Renal pelvis (tissue), 12 donors: ENCODE measurements at places on chromosomes 1 and 21.

DNA sequence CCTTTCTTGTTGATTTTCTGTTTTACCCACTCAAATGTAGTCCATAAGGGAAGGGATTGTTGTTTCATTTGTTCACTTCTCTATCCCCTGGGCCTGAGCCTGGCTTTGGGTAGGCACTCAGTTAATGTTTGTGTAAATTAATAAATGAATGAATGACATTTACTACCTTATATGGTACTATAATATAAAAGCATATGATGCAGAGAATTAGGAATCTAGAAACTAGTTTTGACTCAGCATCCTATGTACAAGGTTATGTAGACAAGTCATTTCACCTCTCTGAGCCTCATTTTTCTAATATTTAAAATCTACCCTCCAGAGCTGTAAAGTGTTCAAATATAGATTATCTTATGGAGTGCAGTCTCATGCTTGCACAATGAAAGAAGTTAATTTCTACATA lies 68.9 kb upstream of the S1PR1 start:
- DNase-seq, result no peak

- no peak for DNase-seq
Measured at GRCh38 chr1:181057079-181057478, 23.3 kb downstream of the MR1 start.

DNA sequence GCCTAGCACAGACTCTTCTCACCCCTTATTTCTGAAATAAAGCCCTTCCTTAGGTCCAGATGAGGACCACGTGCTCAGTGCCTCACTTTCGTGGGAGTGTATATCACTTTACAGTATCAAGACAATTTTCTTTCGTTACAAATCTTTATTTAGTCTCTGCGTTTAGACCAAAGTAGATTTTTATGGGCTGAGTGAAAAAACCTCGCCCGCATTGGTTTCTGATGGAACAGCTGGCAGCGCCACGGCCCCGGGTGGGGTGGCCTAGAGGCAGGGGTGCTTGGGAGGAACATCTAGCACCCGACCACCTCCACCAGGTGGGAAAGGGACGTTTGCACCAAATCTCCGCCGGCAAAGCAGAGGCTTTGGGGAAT lies 7.6 kb downstream of the SIM2 start:
- DNase-seq, result no peak

DNA sequence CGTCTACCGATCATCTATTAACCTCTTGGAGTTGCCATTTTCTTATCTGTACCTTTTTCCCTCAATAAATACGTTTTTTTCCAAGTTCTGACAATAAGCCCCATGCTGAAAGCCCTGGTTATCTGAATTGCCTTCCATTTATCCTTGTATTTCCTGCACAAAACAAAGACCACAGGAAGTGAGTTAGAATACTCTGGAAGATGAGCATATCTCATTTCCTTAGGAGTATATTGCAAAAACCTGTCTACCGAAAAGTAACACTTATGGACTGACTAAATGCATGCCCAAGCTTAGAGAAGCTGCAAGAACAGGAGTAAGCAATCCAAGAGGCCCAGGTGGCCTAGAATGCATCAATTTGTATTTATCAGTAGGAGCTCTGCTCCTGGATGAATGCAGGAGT lies 39.9 kb downstream of the DIRAS3 start:
- no peak for DNase-seq

DNA sequence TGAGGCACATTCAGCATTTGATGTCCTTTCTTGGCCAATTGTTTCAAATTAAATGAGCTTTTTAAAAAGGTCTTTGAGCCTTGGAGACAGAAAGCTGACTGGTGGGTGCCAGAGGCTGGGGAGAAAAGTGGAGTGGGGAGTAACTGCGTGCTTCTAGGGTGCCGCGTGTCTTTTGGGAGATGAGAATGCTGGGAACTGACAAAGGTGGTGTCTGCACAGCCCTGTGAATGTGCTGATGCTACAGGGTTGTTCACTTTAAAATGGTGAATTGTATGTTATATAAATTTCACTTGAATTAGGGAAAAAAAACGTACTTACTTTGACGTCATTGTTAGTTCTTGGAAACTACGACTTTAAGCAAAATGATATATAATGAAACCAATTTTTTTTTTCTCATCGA lies 8.1 kb upstream of the TFF1 start:
- no peak for DNase-seq

DNA sequence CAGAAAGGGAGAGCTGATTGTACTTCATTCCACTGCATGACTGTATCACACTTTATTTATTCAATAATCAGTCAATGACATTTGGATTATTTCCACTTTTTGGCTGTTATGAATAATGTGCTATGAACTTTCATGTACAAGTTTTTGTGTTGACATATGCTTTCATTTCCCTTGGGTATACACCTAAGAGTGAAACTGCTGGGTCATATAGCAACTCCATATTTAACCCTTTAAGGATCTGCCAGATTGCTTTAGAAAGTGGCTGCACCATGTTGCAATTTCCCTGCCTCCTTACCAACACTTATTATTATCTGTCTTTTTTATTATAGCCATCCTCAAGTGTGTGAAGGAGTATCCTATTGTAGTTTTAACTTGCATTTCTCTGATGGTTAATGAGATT lies 108.8 kb upstream of the KCNK1 start:
- DNase-seq, result no peak

- no peak for DNase-seq
Measured at GRCh38 chr1:114152089-114152507, 1.6 kb downstream of the SYT6 start.

GRCh38 chr1:234776876-234777855 lies 167.2 kb upstream of the IRF2BP2 start:
- no peak for DNase-seq

GRCh38 chr21:35288238-35288637 lies 239.1 kb upstream of the RUNX1 start:
- no peak for DNase-seq

- DNase-seq, result no peak
Measured at GRCh38 chr1:21932127-21932526, 5.0 kb downstream of the HSPG2 start.

DNA sequence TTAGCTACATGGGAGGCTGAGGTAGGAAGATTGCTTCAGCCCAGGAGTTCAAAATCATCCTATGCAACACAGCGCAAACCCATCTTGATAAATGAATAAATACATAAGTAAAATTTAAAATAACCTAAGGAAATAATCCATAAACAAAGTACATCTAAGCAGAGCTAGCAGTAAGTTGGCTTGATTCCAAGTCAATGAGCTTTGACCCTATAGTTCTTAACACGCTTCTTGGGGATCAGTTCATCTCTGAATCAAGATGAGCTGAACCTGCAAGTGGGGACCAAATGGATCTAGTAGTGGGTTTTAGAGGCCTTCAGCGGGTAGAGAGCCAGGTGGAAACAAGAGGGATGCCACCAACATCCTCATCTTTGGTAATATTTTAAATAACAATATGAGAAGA lies 31.5 kb upstream of the PHGDH start:
- DNase-seq, result no peak

DNA sequence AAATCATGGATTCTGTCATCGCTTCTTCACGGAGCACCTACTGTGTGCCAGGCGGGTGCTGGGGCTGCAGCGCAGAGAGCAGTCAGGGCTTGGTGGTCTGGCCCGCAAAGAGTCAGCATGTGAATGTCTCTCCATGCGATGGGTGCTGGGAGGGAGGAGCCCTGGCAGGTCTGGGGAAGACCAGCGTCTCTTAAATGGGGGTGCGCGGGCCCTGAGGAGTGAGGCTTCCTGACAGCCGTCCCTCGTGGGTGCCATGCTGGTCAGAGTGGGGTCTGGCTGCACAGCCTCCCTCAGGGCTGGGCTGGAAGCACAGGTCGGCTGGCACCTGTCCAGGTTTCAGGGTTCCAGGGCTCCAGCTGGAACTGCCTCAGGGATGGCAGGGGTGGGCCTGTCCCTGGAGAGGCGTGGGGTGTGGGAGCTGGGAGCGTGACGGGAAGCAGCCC lies 18.5 kb downstream of the TP73 start:
- DNase-seq, result no peak

- DNase-seq, result no peak
Measured at GRCh38 chr1:213821175-213821942, 166.4 kb upstream of the PROX1 start.

- no peak for DNase-seq
Measured at GRCh38 chr1:69611316-69611715, 43.6 kb downstream of the LRRC7 start.

DNA sequence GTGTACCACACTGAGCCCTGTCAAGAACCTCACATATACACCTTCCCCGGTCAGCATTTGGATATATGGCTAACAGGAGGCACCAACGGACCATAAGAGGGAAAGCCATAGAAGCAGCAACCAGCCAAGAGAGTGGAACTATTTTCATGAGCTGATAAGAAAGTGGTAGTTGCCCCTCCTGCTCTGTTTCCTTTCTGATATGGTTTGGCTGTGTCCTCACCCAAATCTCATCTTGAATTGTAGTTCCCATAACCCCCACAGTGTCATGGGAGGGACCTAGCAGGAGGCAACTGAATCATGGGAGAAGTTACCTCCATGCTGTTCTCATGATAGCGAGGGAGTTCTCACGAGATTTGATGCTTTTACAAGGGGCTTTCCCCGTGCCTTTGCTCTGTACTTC lies 366.1 kb upstream of the DAB1 start:
- no peak for DNase-seq

DNA sequence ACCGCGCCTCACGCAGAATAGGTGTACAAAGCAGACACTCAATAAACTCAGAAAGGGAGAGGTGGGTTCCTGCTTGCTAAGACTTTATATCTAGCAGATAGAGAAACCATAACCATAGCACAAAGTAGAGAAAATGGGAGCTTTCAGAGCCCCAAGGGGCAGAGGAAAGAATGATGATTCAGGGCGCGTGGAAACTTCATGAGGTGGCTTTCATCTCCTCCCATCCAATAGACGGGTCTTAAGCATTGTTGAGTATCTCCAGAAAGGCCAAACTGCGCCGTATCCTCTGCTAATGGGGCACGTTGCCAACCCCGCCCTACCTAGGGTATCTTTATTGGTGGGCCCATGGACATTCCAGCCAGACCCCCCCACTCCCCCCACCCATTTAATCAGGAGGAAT lies 778 bp upstream of the MIXL1 start:
- DNase-seq, result no peak
